LHCN-M2 (cell line): ENCODE measurements at places on chromosomes 13 and 19.
A peak's percentile ranks its signal among the peaks of the same experiment; 100 is the strongest.

GRCh38 chr19:5697890-5698634 is 8.0 kb downstream of the RPL36 start:
- DNase-seq, result no peak

DNA sequence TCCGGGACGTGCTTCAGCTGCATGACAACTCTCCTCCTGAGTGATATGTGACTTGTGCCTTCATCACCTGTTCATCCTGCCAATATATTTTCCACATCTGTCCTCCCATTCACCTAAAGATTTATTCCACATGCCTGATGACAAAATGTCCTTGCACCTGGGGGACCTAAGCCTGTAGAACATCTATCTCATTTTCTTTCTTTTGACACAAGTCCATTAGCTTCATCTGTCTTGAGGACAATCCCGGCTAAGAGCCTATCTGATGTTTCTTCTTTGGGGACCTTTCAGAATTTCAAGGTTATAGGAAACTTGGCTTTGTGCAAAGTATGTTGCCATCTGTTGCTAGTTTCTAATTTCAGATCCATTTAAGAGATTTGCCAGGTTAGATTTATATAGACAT is 41.1 kb downstream of the ITGBL1 start:
- DNase-seq, result no peak

DNA sequence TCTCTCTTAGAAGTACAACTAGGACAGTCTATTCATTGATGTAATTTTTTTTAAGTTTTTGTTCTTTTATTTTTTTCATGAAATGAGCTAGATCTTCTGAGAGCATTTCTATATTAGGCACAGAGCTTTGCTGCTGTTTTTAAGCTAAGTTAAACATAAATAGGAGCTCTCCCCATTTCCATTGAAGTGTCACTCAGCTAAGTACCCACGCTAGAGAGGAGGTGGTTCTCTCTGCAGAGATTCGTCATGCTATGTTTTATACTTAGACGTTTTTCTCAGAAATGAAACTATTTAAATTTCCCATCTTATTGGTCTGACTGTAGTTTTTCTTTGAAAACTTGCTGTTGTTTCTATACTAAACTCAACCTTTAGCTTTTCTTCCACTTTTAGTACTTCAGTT is 271.5 kb downstream of the PCDH9 start:
- DNase-seq, result no peak

- no peak for DNase-seq
Observed at GRCh38 chr13:73079359-73079758, 20.6 kb downstream of the KLF5 start.

- no peak for DNase-seq
Observed at GRCh38 chr19:36081385-36081784, 26.7 kb downstream of the WDR62 start.

GRCh38 chr19:39082745-39083598 is 1.2 kb upstream of the ACP7 start:
- no peak for DNase-seq

DNA sequence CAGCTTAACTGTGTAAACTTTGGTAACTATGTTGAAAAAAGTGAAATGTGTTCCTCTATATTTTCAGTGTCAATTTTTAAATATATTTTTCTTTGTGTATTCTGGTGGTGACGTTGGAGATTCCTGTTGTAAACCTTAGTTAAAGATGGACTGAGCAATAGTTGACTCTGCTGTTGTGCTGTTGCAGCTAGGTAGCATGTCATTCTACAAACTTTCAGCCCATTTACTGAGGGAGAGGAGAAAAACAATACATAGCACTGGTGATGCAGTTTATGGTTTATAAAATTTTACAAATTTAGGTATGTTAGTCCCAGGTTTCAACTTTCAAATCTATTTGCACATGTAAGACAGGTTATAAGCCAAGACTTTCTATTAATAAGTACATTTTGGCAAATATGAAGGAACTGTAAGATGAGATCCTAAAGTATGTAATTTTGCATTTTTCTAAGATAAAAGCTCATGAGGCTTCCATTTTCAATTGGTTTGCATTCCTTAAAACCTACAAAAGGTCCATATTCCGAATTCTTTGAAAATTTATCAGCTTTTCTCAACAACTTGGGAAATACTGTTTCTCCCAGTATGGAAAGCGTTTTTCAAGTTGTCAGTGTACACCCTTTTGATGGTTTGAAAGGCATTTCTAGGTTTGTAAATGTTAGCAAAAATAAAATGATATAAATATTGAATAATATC is 1.5 kb downstream of the NDFIP2 start:
- DNase-seq, result no peak

- DNase-seq, result no peak
Observed at GRCh38 chr13:39822437-39822836, 167.0 kb downstream of the COG6 start.

DNA sequence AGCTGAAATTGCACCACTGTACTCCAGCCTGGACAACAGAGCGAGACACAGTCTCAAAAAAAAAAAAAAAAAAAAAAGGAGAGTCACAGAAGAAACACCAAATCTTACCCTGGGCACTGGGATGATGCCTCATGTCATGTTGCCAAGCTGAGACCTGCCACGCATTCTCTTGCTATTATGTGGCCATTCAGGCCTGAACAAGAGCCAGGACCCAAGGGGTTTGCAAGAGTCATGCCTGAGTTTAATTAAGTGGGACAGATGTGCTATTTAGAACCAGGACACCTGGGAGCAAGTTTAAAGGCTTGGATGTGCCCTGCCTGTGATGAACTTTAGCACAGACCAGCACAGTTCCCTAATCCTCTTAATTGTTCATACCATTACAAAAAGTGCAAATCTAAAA is 9.8 kb downstream of the PNMA8A start:
- DNase-seq, result peak; percentile 47

DNA sequence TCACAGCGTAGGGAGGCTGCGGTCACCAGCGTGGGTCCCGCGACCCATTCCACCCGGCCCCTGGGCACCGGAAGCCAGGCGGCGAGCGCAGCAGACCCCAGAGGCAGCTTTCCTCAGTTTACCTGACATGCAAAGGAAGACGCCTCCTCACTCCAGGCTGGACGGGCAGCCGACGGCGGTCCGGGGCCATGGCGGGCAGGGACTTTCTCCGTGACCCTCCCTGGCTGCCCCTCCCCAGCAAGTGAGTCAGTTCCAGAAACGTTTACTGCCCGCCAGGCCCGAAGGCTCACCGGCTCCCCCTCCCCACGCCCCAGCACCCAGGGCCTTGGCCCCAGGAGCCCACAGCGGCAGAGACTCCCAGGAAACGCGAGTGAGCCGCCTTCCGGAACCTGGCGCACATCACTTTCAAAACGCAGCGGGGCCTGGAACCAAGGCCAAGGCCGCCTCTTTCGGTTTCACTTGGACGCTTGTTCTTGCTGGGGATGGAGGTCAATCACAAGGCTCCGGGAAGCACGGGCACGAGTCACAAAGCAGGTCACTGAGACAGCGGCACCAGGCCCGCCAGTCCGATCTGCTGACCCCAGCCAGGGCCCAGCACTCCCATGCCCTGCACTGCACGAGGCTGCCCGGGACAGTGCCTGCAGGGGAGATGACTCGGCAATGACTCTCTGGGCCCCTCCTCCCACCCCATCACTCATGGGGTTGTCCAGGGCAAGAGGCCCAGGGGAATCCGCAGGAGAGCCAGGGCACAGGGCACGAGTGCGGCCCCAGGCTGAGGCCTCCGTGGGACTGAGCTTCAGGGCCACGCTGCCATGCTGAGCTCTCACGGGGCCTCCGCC is 5.3 kb downstream of the SBNO2 start:
- peak; percentile 61 for DNase-seq

DNA sequence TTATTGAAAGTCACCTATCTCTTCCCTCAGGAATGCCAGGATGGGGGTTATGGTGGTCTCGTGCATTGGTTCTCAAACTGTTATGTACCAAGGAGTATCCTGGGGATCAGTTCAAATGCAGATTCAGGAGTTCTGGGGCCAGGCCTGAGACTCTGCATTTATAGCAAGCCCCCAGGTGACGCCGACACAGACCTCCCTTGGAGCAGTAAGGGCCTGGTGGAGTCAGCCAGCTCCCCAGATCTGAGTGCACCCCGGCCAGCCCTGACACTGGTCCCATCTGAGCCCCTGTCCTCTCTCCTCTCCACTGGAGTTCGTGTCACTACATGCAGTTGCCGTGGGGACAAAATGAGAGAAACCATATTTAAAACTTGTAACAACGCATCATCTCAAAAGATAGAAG is 112.9 kb downstream of the COL4A2 start:
- no peak for DNase-seq

DNA sequence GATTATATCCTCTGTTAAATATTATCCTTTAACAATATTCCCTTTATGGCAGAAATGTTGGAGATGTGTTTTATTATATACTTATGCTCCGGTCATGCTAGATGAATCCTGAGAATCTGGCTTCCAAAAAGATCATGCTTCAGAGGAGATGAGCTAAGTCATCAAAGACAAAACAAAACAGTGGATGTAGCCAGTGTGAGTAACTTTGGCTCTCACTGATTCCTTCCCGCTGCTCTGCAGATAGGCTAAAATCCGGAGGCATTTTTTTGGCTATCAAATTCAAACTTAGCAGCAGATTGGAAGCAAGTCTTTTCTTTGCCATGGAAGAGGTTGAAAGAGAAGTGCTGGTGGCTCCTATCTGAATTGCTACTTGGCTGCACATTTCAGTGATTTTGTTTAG is 295.9 kb downstream of the GPC6 start:
- peak; percentile 15 for DNase-seq

DNA sequence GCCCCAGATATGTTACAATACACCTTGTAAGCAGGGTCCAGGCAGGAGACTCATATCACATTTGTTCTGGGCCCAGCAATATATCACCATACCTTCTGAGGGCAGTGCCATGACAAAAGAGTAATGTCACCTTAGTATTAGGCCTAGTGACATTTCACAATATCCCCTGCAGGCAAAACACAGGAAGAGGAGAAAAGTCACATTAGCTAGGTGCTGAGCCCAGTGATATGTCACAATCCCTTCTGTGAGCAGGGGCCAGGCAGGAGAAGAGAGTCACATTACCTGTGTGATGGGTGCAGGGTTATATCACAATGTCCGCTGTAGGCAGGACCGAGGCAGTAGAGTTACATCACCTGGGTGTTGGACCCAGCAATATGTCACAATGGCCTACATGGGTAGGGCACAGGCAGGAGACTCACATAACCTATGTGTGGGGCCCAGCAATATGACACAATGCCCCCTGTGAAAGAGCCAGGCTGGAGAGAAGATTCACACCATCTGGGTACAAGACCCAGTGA is 12.4 kb upstream of the ZNF91 start:
- no peak for DNase-seq

GRCh38 chr19:4449022-4449638 is 8.5 kb downstream of the UBXN6 start:
- no peak for DNase-seq

DNA sequence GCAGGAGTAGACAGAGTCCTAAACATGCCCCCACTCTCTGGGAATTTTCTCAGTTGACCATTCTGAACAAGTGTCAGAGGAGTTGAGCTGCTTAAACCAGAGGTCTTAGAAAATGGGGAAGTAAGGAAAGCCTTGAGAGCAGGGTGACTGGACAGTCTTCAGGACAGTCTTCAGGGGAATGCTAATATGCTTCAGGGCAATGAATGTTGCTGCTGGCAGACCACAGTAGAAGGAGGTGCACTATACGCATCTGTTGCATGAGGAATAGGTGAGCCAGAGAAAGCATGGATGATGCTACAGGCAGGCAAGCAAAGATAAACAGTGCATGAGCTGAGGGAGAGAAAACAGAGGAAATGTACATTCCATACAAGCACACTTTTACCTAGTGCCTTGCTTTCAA is 196.6 kb upstream of the GPR12 start:
- no peak for DNase-seq

GRCh38 chr13:97386801-97387484 is 47.0 kb upstream of the RAP2A start:
- DNase-seq, result no peak

GRCh38 chr13:97976610-97977521 is 23.4 kb downstream of the IPO5 start:
- no peak for DNase-seq

DNA sequence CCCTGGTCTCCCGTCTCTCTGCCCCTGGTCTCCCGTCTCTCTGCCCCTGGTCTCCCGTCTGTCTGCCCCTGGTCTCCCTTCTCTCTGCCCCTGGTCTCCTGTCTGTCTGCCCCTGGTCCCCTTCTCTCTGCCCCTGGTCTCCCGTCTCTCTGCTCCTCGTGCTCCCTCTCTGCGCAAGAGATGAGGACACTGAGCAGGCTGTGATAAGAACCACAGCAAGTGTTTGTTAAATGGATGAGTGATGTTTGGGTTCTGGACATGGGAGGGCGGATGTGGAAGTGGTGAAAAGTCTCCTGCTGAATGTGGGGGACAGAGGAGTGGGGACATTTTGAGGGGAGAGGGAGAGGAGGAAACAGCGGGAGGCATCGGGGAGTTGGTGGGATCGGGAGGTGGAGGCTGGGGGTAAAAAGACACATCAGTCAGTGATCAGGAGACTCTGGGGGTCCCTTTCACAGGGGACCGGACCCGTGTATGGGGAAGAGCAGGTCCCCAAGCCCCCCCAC is 8.0 kb downstream of the NPAS1 start:
- no peak for DNase-seq

DNA sequence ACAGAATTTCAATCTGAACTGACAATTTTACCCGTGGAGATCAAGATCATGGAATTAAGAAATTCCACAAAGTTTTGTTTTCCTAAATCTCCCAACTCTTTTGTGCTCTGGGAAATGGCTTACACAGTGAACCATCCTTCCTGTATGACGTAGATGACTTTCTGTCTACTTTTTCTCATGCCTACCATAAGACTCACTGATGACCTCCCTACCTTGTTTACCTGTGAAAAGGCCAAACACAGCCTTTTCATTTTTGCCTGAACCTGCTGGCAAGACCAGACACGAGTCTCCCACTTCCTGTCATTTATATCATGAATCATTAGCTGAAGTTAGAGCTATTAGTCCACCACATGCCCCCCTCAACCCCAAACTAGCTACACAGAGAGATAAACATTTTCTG is 4.6 kb upstream of the KBTBD6 start:
- DNase-seq, result no peak

DNA sequence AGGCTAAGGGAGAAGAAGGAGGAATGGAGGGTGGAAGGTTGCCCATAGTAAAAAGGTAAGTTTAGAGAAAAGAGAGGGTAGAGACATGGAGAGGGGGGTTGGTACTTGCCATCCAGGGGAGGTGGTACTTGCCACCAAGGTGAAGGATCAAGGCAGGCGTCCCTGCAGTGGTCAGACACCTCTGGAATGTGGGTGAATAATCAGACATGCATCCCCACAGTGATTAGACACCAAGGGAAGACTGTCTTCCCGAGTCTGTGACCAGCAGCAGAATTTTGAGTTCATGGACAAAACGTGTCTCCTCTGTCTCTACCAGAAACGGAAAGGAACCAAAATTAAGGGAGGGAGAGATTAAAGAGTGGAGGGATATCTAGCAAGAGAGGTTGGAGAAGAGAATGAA is 27.1 kb upstream of the IGFL1 start:
- no peak for DNase-seq

GRCh38 chr13:87788363-87788762 is 117.2 kb downstream of the SLITRK5 start:
- DNase-seq, result no peak

GRCh38 chr13:95030821-95031343 is 270.4 kb downstream of the ABCC4 start:
- DNase-seq, result no peak

GRCh38 chr13:46008631-46009030 is 43.9 kb downstream of the ZC3H13 start:
- no peak for DNase-seq

GRCh38 chr13:51759240-51759639 is 44.7 kb downstream of the DHRS12 start:
- no peak for DNase-seq

GRCh38 chr13:106083620-106084350 is 451.7 kb downstream of the EFNB2 start:
- DNase-seq, result peak; percentile 70
